ENCODE measurements at places on chromosomes 7 and 10. TPM values are rescaled to one million over a fixed set of nuclear protein-coding genes. Genes with fewer than 3 reads are reported as not detected.

The CTTNBP2 gene
- total RNA-seq: 2.9 TPM

The CYP3A4 gene
- not detected for total RNA-seq

The SFTPA1 gene
- not detected for total RNA-seq

The ZNF438 gene
- total RNA-seq: 6.0 TPM

The CYP3A5 gene
- total RNA-seq: not detected

- DNase-seq: no peak
These were observed 13.8 kb downstream of the CDHR3 start for GRCh38 chr7:105976868-105977267.

- DNase-seq: no peak
These were observed 28.9 kb upstream of the RBM20 start for GRCh38 chr10:110615057-110615747.

- DNase-seq: peak; percentile 82
These were observed 116.0 kb downstream of the PTPN20 start for GRCh38 chr10:47027108-47027783.

DNA sequence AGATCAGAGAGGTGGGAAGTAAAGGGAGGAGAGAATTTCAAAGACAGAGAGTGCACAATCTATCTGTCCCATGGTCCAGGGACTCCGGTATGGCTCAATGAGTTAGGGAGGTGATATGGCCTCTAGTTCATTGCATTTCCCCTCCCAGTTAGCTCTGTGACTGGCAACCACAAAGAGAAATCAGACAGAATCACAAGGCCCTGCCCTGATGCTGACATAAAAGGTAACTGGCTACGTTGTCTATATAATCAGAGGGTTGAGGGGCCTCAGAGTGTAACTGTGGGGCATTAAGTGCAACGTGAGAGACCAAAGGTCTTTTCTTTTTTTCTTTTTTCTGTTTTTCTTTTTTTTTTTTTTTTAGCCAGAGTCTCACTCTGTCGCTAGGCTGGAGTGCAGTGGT lies 7.3 kb upstream of the C10orf95 start:
- no peak for DNase-seq

DNA sequence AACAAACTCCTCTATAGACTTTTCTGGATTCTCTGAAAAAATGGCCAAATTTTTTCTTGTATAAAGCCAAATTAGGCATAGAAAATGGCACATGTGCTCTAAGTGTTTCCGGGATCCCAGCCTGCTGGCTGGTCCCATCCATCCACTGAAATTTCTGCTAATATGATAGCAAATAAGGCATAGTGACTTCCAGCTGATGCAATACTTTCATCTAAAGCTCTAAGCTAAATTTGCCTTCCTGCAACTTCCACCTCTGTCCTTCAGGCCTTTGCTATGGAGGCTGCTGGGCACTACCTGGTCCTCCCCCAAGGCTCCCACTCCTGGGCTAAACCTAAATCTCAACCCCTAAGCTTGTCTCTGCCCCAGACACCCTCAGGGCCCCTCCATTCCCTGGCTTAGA lies 20.5 kb downstream of the MYH16 start:
- no peak for DNase-seq

DNA sequence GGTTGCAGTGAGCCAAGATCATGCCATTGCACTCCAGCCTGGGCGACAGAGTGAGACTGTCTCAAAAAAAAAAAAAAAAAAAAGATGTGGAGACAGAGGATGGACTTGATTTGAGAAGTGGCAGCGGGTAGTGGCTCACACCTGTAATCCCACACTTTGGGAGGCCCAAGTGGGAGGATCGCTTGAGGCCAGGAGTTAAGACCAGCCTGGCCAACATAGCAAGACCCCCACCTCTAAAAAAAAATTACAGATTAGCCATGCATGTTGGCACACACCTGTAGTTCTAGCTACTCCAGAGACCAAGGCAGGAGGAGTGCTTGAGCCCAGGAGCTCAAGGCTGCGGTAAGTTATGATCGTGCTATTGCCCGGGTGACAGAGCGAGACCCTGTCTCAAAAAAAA lies 24.3 kb upstream of the ASCC1 start:
- DNase-seq: peak; percentile 25

GRCh38 chr7:128163473-128163872 lies 77.6 kb upstream of the LEP start:
- no peak for DNase-seq
